Astrocyte (in vitro differentiated cells and primary cell): ENCODE measurements at places on chromosomes 1 and 21.

DNA sequence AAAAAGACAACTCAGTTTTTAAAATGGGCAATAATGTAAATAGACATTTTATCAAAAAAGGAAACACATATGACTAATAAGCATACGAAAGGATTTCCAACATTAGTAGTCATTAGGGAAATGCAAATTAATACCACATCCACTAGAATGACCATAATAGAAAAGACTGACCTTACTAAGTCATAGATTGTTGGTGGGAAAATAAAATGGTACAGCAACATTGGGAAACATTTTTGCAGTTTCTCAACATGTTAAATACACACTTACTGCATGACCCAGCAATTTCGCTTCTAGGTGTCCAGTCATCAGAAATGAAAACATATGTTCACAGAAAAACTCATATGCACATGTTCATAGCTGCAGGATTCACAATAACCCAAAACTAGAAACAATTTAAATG lies 29.9 kb upstream of the SLC44A3 start:
- DNase-seq, result no peak

DNA sequence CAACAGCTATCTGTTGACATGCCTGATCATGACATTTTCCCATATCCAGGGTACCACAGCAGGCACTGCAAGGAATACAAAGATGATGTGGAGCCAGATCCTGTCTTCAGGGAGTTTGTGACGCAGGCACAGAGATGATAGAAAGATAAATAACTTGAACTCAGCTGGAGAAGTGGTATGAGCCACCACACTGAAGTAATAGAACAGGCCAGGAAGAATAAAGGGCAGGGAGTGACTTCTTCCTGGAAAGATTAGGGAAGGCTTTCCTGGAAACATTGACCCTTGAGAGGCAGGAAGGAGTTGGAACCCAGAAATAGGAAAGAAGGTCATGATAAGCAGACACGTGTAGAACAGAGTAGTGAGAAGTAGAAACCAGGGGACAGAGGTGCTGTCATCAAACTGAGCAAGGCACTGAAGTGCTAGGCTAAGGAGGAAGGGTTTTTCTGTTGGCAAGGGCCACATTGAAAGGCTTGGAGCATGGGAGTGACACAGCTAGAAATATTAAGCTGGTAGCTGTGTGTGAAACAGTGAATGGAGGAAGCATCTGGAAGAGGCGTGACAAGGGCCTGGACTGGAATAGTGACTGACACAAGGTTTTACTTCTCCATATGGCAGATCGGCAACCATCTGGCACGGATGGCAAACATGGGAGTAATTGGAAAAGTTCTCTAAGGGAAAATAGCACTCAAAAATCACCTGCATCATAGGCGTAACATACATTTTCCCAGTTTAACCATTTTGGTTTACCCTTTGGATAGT lies 68.4 kb downstream of the AK5 start:
- DNase-seq, result no peak

DNA sequence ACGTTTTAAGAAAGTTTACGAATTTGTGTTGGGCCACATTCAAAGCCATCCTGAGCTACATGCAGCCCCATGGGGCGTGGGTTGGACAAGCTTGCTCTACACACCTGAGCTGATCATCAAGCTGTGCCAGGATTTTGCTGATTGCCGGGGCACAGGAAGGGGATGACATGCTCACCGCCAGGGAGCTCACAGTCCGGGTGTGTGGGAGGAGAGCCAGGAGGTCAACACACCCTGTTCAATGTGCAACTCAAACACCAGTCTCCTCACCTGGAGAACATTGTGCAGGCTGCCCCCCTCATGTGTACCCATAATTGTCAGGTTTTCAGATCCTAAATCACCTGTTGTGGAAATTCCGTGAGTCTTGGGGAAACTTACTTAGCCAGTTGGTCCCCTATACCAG lies 969 bp downstream of the CYP4A11 start:
- no peak for DNase-seq

GRCh38 chr1:226064816-226065248 lies 2.3 kb downstream of the H3-3A start:
- DNase-seq, result peak; percentile 34

- no peak for DNase-seq
These were observed 26.6 kb upstream of the RGS13 start for GRCh38 chr1:192609110-192610079.

- peak; percentile 63 for DNase-seq
These were observed 95.6 kb upstream of the C1orf87 start for GRCh38 chr1:60169206-60169605.

GRCh38 chr1:221071777-221072176 lies 192.5 kb downstream of the HLX start:
- DNase-seq, result no peak

GRCh38 chr1:26114165-26114927 lies 2.7 kb downstream of the PDIK1L start:
- no peak for DNase-seq

GRCh38 chr1:109112056-109112651 lies 1.8 kb upstream of the ELAPOR1 start:
- DNase-seq, result no peak

- DNase-seq, result no peak
These were observed 19.6 kb downstream of the OLIG1 start for GRCh38 chr21:33089395-33090119.

GRCh38 chr1:36707221-36707620 lies 224.5 kb upstream of the CSF3R start:
- no peak for DNase-seq

GRCh38 chr21:45435405-45435981 lies 30.5 kb downstream of the COL18A1 start:
- no peak for DNase-seq

- DNase-seq, result no peak
These were observed 7.1 kb upstream of the DDI2 start for GRCh38 chr1:15610167-15610566.

DNA sequence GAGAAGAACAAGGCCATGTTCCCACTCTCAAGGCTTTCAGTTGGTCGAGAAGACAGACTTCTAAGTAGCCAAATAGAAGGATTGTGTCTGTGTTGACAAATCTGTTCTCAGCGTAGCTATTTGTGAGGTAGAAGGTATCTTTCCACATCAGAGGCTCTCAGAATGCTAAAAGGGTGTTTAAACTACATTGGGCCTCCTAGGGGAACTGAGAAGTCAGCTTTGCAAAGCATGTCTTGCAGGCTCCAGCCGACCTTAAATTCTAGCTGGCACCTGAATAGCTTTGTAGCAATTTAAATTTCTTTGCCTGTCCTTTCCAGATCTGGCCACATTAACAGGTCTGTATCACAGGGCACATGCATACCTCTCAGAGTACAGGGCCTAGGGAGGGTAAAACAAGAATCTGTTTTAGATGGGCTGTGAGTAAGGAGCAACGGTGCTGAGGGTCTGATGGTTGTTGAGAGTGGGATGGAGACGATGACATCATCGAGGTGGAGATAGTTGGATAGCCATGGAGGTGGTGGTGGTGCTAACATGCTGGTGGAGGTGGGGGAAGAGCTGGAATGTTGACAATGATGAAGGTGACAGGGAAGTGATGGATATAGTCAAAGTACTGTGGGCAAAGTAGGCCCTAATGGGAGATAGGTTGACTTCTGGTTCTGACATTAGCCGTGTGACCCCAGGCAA lies 17.0 kb upstream of the DMBX1 start:
- DNase-seq, result no peak

GRCh38 chr1:47439819-47440598 lies 2.2 kb downstream of the FOXD2 start:
- no peak for DNase-seq

- DNase-seq, result no peak
These were observed 19.1 kb downstream of the ARHGAP29 start for GRCh38 chr1:94218332-94218731.

GRCh38 chr1:165235777-165236291 lies 120.7 kb downstream of the LMX1A start:
- DNase-seq, result no peak

GRCh38 chr21:41361053-41361785 lies 608 bp upstream of the MX2 start:
- no peak for DNase-seq

GRCh38 chr1:110928191-110928590 lies 35.5 kb downstream of the LRIF1 start:
- DNase-seq, result no peak

GRCh38 chr1:162847839-162848453 lies 13.0 kb downstream of the CCDC190 start:
- peak; percentile 50 for DNase-seq

DNA sequence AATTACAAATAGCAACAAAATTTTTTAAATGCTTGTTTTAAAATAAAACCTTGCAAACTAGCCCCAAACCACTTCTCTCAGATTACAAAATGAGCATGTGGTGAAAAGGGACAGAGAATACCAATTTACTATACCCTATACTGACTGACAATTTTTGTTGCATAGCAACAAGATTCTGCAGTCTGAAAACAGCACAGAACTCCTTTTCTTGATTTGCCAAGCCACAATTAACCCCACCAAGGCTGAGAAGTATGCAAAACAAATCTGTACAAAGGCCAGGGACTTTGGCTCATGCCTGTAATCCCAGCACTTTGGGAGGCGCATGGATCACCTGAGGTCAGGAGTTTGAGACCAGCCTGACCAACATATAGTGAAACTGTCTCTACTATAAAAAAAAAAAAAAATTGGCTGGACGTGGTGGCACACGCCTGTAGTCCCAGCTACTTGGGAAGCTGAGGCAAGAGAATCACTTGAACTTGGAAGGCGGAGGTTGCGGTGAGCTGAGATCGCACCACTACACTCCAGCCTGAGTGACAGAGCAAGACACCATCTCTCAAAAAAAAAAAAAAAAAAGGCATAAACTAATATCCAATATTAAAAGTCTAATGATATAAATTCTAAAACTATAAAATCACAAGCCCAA lies 21.8 kb downstream of the ENAH start:
- peak; percentile 56 for DNase-seq

DNA sequence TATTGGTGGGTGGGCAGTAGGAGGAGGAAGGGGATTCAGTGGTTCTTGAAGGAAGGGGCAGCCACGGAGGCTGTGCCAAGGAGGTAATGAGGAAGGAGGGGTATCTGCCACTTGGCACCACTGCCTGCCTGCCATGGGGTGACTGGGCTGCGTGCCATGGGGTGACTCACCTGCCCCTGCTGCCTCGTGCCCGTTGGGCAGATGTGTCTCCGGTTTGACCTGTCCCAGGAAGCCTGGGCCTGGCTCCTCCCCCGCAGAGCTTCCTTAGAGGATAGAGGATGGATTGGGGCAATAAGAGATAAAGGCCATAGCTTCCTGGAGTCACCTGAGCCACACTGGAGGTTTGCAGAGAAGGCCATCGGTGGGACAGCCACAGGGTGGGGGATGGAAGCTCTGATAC lies 1.7 kb downstream of the PADI3 start:
- DNase-seq, result no peak

- DNase-seq, result no peak
These were observed 3.5 kb upstream of the TTC22 start for GRCh38 chr1:54804471-54805132.

- DNase-seq, result peak; percentile 88
These were observed 3.9 kb upstream of the COL16A1 start for GRCh38 chr1:31707711-31708110.

GRCh38 chr1:78570539-78570938 lies 49.7 kb upstream of the IFI44L start:
- no peak for DNase-seq

DNA sequence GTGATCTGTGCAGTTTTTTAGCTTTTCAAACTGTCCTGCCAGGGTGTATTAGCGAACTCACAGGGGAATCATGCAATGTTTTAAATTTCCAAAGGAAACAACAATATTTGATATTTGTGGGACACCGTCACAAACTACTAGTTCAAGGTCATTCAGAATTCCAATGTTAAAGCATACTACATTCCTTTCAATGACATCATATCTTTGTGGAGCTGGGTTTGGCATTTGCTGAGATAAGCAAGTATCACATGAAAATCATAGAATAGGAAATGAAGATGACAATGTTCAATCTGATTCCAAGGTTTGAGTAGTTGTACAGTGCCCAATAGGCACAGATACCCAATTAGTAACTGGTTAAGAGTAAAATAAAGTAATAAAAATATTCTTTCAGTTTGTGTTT lies 35.6 kb downstream of the NUF2 start:
- DNase-seq, result peak; percentile 37

DNA sequence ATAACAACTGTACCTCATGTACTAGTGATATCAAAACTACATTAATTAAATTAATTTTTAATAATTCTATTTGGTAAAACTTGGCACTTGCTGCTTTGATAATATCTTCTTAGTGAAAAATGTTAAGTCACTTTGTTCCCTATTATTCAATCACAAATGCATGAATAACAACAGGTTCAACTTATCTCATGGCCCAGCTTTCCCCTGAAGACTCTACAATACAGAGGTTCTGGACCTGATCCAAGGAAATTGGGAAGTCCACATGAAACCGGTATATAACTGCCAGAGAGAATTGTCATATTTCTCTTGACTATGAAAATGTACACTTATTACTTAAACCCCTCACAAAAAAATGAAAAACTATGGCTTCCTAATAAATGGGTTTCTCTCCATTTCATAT lies 33.9 kb upstream of the PTPRC start:
- DNase-seq, result no peak

GRCh38 chr21:45853703-45854342 lies 127.7 kb upstream of the COL6A1 start:
- no peak for DNase-seq

- DNase-seq, result peak; percentile 92
These were observed 48.3 kb downstream of the CLIC4 start for GRCh38 chr1:24793447-24794129.

GRCh38 chr1:117127795-117128194 lies 6.2 kb upstream of the TRIM45 start:
- no peak for DNase-seq

- no peak for DNase-seq
These were observed 136.9 kb upstream of the ADAMTS5 start for GRCh38 chr21:27103768-27104167.
